AML-193 (cell line): ENCODE measurements at places on chromosomes 7 and 10.

GRCh38 chr10:71580415-71580814 is 139.2 kb downstream of the C10orf105 start:
- no peak for DNase-seq

- no peak for DNase-seq
Observed at GRCh38 chr7:44618753-44619152, 12.3 kb downstream of the OGDH start.

DNA sequence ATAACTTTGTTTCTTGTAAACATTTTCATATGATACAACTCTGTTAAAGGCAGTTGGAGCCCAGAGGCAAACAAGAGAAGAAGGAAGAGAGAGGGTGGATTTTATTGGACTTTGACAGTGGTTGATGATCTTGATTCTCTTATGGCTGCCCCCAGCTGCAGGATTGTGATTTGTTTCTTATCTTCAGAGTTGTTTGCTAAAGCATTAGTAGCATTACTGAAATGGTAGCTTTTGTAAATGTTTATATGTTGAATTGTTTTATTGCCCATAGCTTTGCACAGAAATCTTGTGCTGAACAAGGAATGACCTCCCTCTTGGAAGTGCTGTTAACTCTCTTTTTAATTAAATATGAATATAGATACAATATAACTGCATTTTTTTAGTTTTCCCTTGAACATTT is 309.4 kb downstream of the AUTS2 start:
- DNase-seq = no peak

DNA sequence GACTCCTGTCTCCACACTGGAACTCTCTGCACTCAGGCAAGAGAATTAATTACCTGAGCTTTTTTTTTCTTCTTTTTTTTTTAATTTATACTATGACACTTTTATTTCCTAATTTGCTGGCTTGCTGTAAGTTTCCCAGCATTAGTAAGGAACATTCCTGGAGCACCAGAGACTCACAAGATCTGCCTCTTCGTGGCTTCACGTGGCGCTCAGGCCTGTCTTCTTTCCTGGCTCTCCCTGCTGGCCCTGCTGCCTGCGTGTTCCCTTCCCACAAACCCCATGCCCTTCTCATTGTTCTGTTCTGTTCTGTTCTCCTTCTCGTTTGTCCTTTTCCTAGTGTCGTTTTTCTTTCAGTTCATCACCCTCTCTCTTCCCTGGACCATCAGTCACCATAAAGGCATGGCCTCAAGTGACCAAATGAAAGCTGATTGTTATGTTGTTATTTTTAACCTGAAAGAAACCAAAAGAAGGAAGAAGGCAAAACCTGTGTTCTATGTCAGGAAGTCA is 591.6 kb upstream of the PFKP start:
- no peak for DNase-seq

DNA sequence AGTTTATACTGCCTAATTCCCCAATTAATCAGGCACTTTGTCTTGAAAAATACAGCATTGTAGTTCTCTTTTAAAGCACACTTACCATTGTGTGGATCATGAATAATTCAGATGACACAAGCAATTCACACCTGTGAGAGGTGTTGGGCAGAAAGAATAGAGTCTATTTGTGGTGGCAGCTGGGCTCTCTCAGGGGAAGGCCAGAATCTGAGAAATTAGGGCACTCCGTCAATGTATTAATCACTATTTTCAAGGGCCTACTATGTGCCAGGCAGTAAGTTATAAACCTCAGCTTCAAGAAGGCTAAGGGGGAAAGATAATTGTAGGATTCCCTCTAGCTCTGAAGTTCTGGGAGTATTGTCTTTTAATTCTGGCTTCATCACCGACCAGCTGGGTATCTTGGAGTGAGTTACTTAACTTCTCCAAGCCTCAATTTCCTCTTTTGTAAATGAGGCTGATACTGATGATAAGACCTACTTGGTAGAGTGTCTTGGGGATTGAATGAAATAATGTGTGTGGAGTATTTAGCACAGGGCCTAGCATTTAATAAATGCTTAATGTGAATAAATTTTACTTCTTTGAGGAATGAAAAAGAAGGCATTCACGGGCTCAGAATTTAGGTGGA is 2.5 kb downstream of the CHN2 start:
- peak; percentile 19 for DNase-seq

DNA sequence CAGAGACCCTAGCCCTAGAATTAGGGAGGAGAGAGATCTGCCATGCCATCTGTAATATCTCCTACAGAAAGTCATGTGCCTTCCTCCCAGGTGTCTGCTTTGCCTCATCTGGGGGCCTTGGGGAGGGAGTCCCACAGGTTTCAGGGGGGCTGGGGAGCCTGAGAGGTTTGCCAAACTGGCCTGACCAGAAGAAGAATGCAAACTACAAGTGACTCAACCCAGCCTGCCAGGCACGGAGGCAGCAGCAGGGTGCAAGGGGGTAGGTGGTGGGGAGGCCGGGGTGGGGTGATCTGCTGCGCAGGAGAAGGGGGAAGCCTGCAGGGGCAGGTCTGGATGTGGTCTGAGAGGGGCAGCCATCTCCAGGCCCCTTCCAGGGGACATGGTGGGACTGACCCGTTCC is 9.6 kb upstream of the TRIM8 start:
- no peak for DNase-seq

- DNase-seq = no peak
Observed at GRCh38 chr7:158414002-158414401, 173.6 kb downstream of the PTPRN2 start.

- no peak for DNase-seq
Observed at GRCh38 chr10:78907551-78908211, 161.1 kb upstream of the ZMIZ1 start.

- no peak for DNase-seq
Observed at GRCh38 chr10:88196291-88196690, 332.9 kb downstream of the PTEN start.

- DNase-seq = no peak
Observed at GRCh38 chr10:73588656-73589055, 2.5 kb downstream of the USP54 start.

DNA sequence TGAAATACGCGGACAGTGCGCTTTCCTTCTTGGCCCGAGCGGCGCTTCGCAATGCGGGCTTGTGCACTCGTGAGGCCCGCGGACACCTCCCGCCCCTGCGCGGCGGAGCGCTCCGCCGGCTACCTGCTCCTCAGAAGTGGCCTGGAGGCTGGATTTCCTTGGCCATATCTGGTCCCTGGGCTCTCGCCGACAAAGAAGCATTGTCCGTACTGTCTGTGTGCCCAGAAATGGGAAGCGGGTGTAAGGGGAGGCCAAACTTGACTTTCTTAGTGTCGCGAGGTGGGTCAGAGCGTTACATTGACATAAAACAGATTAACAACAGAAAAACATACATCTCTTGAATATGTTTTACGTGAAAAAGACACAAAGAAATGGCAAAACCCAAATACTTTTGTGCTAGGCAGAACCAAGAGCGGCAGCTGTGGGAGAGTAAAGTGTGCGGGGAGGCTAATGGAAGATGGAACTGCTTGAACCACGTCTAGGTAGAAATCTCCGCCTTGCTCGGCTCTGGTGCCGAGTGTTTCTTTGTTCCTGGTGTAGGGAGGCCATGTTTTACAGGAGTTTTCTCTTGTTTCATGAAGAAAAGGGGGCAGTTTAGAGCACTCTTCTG is 1.4 kb downstream of the LANCL2 start:
- no peak for DNase-seq

DNA sequence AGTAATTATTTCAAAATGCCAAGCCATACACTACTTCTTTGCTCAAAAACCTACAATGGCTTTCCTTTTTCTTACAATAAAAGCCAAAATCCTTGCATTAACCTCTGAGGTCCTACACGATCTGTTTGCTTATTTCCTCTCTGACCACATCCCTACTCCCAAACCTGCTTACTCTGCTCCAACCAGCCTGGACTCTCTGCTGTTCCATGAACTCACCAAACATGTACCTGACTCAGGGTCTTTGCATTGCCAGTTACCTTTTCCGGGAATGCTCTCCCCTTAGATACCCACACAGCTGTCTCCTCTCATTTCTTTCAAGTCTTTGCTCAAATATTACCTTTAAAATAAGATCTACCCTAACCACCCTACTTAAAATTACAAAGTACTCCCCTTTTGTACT is 2.3 kb downstream of the ABCB4 start:
- DNase-seq = no peak

DNA sequence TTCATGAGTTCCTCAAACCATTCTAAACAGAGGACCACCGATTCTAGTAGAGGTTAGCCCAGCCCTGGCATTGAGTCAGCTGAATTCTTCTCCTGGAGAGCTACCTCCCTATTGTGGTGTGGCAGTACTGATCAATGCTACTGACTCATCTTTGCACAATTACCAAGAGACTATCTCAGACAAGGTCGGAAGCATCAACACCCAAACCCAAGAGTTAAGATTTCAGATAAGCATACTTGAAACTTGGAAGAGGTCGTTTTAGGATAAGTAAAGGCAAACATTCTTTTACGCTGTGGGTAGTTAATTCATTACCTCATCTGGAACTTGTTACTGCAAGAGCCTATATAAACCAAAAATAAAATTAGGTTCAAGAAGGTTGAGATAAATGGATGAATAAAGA is 154.6 kb upstream of the NRBF2 start:
- no peak for DNase-seq

GRCh38 chr7:39091774-39092173 is 114.1 kb downstream of the POU6F2 start:
- no peak for DNase-seq

DNA sequence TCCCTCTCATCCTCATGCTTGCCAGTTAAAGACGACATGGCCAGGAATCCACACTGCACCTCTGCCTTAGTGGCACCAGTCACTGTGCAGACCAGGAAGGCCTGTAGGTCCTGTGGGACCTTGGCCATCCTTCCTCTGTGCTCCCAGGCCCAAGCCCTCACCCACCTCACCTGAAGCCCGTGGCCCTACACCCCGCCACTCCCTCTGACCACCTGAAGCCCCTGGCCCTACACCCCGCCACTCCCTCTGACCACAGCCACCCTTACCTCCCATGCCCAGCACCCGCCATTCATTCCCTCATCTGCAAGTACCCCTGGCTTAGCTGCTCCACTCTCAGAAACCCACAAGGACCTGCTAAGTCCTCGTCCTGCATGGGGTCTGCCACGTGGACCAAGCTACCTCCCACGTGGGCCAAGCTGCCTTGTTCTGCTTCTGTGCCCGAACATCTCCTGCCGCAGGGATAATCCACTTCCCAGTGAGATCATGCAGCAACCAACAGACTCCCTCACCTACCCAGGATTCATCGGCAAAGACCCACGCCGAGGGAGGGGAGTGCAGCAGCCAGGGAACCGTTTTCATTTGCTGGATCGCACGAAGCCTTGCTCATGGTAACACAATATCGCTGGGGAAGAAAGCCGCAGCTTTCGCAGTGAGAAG is 151.2 kb downstream of the TCERG1L start:
- DNase-seq = no peak

DNA sequence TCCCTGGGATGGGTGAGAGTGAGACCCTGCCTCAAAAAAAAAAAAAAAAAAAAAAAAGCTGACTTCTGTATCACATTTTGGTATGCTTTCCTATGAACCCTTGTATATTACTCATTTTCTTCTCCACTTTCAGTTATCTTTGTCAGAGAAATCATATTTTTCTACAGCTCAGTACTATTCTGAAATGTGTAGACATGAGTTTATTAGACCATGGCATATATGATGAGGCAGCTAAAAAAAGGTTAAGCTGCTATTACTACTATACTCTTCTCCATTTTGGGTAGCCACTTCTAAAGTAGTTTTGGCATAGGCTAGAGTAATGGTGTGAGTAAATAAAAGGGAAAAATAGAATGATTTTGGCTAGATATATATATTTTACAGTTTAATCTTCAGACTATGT is 53.4 kb downstream of the MLLT10 start:
- DNase-seq = no peak

- no peak for DNase-seq
Observed at GRCh38 chr10:1661859-1662437, 75.4 kb downstream of the ADARB2 start.

GRCh38 chr7:96059075-96059474 is 262.8 kb downstream of the SLC25A13 start:
- DNase-seq = no peak

DNA sequence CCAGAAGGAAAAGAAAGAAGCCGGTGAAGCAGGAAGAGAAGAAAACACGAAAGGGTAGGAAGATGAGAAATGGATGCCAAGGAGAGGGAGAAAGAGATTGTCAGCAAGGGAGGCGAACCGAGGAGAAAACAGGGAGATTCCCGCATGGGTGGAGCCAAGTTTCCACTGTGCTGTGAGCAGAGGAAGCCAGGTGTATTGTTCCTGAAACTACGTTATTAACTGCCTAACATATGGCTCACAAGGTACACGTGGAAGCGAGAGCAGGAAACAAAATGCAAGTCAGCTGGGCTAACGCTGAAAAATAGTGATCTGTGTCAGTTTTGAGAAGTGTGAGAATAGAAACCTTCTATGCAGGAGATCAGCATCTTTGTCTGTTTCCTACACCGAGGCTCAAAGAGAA is 20.4 kb upstream of the HIPK2 start:
- DNase-seq = no peak

DNA sequence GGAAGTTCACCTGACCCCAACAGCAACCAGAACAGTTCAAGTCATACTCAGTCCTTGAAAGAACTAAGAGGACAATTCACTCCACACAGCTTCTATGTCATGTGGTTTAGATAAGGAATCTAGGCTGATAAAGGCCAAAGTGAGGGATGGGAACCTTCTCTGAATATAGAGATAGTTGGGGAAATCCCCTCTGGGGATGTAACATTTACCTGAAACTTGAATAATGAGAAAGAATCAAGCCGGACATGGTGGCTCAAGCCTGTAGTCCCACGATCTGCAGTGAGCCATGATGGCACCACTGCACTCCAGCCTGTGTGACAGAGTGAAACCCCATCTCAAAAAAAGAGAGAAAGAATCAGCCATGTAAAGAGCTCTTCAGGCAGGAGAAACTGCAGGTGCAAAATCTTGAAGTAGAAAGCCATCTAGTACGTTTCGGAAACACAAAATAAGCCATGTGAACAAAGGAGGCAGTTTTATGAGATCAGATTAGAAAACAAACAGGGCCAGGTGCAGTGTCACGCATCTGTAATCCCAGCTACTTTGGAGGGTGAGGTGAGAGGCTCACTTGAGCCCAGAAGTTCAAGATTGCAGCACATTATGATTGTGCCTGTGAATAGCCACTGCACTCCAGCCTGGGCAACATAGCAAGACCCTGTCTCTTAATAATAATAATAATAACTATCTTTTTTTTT is 4.5 kb upstream of the DNMBP start:
- DNase-seq = no peak

- no peak for DNase-seq
Observed at GRCh38 chr7:55130395-55131141, 111.8 kb downstream of the EGFR start.
